ENCODE measurements at places on chromosomes 5 and 9.

- DNase-seq = no peak
These were observed 43.9 kb upstream of the ALDH1A1 start for GRCh38 chr9:72996684-72997314.

DNA sequence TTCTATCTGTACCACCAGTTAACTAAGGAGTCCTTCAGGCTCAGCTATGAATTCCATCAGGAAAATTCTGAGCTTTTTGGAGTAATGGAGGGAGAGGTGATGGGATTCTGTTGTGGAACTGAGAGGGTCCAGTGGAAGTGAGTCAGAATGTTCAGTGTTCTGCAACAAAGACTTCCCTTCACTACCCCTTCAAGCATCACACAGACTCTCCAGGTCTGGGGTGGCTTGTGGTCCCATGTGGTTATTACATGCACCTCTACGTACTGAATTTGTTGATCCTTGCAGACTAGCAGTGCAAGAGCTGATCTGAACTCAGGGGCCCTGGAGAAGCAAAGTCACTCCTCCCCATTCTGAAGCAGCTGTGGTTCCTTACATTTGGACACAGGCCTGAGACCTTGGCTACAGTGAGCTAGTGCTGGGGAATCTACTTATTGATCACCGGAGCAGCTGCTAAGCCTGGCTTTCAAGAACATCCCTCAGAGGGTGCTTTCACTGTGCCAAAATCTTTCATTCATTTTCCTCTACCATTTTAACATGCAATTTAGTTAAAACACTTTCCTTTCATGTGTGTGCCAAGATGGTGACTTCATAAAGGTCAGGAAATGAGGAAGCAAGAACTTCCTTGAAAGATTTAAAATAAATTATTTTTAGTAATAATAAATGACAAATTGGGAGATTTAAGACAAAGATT is 75.0 kb upstream of the TNC start:
- DNase-seq = no peak

- no peak for DNase-seq
These were observed at the start of gene PDE4D for GRCh38 chr5:59893429-59894227. PDE4D (minus strand) TSS chr5:59893726.

DNA sequence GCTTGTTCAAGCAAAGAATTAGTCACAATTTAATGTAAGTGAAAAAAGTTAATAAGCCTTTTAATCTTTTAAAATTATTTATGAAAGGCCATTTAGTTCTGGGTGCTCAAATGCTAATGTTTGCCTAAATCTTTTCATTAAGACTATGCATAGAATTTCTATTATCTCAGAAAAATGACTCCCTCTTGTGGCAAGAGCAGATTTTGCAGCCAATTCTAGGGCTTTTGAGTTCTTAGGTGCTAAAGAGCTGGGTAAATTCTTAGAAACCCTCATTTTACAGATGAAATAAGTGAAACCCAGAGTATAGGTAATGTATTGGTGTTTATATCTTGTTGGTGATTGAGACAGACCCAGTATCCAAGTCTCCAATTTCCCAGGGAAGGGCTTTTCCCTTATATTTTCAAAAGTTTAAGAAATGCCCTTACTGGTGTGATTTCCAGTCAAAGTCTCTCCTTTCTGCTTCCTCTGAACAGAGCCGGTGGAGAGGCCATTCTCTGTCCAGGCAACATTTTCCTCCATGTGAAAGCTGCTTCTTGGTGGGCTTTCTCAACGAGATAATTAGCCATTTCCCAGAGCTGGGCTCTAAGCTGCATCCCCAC is 24.1 kb upstream of the PCSK5 start:
- DNase-seq = peak; percentile 27

DNA sequence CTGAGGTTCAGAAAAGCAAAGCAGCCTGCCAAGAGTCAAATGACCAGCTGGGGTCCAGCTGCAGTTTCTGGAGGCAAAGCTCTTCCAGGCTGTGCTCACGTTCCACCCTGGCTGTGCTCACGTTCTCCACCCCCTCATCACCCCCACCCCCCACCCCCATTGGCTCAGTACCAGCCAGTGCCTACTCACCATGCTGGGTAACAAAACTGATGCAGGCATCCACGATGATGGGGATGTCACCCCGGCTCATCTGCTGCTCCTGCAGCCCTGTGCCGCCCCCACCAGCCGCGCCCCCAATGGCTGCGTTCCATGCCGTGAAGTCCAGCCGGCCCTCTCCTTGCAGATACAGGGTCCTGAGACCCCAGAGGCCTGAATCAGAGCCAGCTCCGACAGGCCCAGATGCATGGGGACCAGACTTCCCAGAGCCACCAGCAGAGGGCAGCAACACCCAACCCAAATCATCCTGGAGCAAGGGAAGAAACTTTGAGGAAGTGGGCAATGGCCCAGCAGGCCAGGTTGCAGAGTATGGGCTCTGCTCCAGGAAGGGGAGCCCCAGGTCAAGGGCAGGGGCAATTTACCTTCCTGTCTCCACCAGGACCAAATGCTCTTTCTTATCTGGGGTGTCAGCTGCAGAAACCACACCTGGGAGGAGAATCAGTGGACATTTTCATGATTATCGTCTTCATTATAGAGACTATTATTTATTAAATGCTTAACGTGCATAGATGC is 13.7 kb upstream of the FCHSD1 start:
- peak; percentile 72 for DNase-seq

Data from activated T-cell treated with anti-CD3 and anti-CD28 coated beads, Interleukin-2, amount 50 U/mL, for 4 hours (primary cell).